Fibroblast of lung (primary cell): ENCODE measurements at places on chromosomes 4 and X. TPM values are rescaled to one million over a fixed set of nuclear protein-coding genes. Genes with fewer than 3 reads are reported as not detected.

The CSN1S1 gene
- total RNA-seq = not detected in 2 replicates

The TMPRSS11A gene
- total RNA-seq = not detected in 2 replicates

The GALNTL6 gene
- total RNA-seq = under 0.01 TPM in 1 of 2 replicates, not detected in the other

The CAPN6 gene
- under 0.01 TPM in 1 of 2 replicates, not detected in the other for total RNA-seq

The IGSF1 gene
- total RNA-seq = under 0.01 TPM in 1 of 2 replicates, not detected in the other

The MSX1 gene
- total RNA-seq = 1.3 and 2.1 TPM in 2 replicates

The TEX13B gene
- not detected in 2 replicates for total RNA-seq
